ENCODE measurements at places on chromosomes 11 and 22. TPM values are rescaled to one million over a fixed set of nuclear protein-coding genes. Genes with fewer than 3 reads are reported as not detected.
A peak's percentile ranks its signal among the peaks of the same experiment; 100 is the strongest.

- DNase-seq, result peak; percentile 72
Observed at GRCh38 chr11:2443881-2444820, at the start of gene TRPM5. Gene TRPM5 (minus strand): TSS chr11:2444514. CDS start chr11:2423036, 21,478 bp downstream.

DNA sequence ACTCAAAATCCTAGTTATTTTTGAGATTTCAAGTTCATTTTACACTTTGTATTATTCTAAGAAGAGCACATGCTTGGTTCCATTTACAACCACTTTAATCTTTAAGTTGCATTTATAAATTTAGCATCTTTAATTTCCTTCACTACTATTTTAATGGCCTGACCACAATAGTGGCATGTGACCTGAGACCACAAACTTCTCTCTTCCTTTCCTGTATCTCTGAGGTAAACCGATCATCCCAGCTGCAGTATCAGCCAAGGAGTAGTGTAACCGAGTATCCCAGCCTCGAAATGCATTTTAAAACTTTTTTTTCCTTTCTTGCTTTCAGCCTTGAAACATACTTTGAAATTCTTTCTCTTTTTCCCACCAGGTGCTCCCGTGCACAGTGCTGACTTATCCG lies 28.7 kb upstream of the CBX6 start:
- no peak for DNase-seq

GRCh38 chr11:90250970-90251369 lies 28.1 kb upstream of the CHORDC1 start:
- DNase-seq, result no peak

DNA sequence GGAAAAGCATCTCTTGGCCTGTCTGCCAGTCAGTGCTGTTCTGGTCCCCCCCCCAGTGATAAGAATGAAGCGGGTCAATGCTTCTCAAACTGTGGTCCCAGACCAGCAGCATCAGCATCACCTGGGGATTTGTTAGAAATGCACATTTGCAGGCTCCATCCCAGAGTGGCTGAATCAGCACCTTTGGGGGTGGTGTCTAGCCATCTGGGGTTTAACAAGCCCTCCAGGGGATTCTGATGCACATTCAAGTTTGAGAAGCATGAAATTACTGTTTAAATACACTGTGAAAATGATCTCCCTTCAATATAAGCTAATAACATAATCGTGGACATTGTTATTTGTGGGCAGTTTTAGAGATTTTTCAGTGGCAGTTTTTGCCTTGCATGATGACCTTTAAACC lies 133.5 kb downstream of the MYO18B start:
- DNase-seq, result no peak

DNA sequence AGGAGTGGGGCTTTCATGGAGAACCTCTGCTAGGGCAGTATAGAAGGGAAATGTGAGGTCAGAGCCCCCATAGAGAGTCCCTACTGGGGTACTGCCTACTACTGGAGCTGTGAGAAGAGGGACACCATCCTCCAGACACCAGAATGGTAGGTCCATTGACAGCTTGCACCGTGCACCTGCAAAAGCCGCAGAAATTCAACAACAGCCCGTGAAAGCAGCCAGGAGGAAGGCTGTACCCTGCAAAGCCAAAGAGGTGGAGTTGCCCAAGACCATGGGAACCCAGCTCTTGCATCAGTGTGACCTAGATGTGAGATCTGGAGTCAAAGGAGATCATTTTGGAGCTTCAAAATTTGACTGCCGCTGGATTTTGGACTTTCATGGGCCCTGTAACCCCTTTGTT lies 245.6 kb downstream of the TENM4 start:
- DNase-seq, result no peak

Gene MMP8
- not detected for total RNA-seq

Gene TYMP
- total RNA-seq, result 15.5 TPM

Gene TIMP3
- 288 TPM for total RNA-seq

- peak; percentile 48 for DNase-seq
Observed at GRCh38 chr22:38738475-38739070, 17.2 kb downstream of the SUN2 start.

Gene BARX2
- total RNA-seq, result not detected

Gene EML3
- total RNA-seq, result 16.4 TPM

DNA sequence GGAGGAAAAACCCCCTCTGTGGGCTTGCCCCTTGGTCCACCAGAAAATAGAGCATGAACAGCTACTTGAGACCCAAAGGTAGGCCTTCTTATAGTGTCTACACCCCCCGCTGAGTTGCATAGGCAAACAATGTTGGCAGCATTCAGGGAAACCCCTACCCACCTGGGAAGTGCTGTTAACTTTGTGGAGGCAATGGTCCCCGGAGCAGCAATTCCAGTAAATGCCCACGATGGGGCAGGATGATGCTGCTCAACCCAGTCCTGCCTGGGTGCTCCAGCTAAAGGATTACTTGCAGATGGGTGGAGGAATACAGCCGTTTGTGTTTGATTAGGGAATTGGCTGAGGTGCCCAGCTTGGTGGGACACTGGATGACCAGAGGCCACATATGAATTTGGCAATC lies 381.3 kb upstream of the ANO5 start:
- no peak for DNase-seq

GRCh38 chr11:114057605-114058004 lies 1.9 kb upstream of the ZBTB16 start:
- DNase-seq, result no peak

Gene MN1
- total RNA-seq, result 5.3 TPM

DNA sequence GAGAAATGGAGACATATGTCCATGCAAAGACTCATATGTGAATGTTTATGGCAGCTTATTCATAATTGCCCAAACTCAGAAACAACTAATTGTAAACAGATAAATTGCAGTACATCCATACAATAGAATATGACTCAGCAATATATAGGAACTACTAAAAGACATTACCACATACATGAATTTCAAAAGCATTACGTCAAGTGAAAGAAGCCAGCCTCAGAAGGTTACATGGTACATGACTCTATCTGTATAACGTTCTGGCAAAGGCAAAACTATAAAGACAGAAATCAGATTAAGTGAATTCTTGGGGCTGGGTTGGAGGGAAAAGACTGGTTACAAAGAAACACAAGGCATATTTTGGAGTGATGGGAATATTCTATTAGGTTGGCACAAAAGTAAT lies 7.2 kb downstream of the KCTD21 start:
- no peak for DNase-seq

Gene APOBEC3F
- total RNA-seq, result 6.7 TPM

GRCh38 chr11:115334932-115335788 lies 169.1 kb downstream of the CADM1 start:
- DNase-seq, result no peak

DNA sequence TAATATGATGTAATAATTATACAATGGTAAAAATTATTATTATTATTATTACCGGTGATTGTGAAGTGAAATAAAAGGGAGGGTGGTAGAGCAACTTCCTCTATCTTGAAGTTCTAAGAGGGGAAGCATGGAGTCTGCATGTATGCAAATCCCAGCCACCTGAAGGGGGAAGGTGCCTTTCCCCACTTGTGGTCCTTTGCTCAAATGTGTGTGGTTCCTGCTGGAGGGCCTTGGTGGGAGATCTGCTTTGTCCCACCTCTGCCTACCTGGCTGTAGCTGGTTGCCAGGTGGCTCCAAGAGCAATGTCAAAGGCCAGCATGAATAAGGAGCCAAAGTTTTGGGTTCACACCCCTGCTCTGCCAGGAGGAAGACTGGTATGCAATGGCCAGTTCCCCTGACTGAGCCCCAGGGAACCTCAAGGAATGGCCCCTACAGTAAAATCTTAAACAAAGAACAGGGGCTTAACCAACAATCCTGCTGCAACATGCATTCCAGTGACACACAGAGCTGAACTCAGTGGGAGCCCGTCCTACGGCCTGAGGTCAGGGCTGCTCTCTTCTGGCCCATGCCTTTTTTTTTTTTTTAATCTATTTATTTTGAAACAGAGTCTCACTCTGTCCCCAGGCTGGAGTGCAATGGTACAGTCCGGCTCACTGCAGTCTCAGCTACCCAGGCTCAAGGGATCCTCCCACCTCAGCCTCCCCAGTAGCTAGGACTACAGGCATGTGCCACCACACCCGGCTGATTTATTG lies 8.5 kb downstream of the TMEM132A start:
- peak; percentile 23 for DNase-seq

DNA sequence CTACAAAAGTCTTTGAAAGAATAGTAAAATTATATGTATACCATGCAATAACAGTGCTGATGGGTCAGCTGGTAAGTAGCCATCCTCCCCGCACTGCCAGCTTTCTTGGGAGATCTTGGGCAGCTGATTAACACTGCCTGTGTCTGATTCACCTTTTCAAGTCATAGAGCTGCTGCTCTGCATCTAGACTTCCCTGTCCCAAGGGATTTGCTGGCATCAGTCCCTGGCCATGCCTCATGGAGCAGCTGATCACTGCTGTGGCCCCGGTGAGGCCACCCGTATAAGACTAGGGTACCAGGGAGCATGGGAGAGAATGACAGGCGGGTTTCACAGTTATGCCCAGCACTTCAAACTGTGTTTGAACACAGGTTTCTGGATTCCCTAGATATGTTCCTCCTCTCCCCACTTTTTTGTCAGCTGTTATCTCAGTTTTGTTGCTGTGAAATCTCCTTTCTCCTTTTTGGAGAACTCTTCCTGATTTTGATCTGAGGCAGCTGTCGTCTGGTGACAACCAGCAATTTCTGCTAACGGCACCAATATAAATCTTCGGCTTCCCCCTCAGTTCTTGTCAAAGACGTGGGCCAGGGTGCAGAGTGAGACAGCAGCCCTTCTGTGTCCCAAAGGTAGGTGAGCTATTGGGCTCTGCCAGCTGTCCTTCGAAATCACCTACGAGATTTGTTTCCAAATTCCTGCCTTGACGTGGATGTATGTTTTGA lies 438.9 kb downstream of the NTM start:
- no peak for DNase-seq

- no peak for DNase-seq
Observed at GRCh38 chr11:82229341-82229740, 504.3 kb downstream of the FAM181B start.

Gene CASP1
- 11.9 TPM for total RNA-seq

DNA sequence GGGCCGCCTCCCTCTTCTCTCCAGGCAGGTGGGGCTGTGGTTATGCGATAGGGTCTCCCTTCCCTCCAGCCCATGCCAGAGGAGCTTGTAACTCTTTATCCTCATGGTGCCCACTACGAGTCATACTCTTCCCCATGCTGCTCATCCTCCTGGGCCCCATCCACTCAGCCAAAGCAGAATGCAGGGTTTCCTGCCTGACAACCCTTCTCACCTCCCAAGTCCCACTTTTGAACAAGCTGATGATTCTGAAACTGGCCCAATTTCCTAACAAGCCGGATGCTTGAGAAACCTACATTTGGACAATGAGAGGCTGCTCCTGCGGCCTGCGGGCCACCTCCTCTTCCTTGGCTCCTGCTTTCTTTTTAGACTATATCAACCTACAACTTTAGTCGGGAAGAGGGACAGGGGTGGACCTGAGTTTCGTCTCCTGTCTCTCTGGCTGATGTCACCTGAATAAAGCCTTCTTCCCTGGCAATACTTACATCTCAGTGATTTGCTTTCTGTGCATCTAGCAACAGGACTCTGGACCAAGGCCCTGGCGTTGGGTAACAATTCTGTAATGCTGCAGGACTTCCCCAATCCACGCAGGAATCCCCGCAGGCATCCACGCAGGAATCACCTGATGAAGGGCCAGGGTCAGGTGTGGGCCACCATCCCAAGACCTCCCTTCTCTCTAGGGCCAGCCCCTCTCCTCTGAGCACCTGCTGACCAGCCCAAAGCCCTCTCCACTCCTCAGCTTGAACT lies 1.5 kb upstream of the NDUFS8 start:
- DNase-seq, result no peak

Gene DDIAS
- 0.95 TPM for total RNA-seq

Gene CAPN5
- 3.7 TPM for total RNA-seq

DNA sequence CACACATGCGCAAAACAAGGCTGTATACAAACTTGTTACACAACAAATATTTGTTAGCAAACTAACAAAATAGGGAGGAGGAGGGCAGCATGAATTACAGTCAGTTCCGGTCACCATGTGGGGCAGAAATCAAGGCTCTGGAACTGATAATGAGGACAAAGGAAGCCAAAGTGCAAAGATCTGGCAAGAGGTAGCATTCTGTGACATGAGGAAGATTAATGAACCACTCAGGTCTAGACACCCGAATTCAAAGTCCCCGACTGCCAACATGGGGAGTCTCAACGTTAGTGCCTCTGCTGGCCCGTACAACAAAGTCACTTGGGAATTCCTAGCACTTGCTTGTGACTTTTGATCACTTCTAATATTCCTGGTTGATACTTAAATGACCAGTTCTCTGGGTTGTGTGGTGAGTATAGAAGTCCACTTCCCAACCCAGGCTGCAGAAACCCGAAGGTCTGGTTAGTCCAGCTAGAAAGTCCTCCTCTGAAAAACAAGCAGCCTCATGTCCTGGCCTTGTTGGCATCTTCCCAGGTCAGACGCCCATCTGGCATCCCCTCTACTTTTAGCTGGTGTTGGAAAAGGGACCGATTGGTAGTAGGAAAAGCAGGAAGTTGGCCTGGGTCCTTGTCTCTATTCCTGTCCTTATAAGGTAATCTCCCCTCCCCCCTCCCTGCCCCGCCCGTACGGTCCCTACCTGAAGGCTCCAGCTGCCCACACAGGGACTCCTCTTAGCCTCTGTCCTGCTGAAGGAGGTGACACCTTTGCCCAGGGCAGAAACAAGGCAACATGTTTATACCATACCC lies 1.6 kb downstream of the SUN2 start:
- DNase-seq, result no peak

DNA sequence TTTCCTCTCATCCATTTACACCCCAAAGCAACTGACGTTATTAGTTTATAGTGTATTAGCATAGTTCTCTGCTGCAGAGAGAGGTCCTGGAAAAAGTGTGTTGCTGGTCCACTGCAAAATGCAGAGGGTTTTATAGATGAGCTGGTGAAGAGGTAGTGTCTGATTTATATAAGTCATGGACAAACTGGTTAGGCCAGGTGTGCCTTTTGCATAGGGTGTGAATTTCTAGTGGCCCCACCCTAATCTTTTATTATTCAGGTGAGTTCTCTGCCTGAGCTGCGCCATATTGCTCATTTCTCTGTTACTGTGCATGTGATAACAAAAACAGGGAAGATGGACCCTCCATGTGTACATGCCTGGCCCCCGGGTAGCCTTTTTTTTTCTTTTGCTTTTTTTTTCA lies 43.1 kb upstream of the TRIM77 start:
- no peak for DNase-seq

- DNase-seq, result no peak
Observed at GRCh38 chr11:123475469-123475868, 45.4 kb downstream of the GRAMD1B start.

Gene ZDHHC5
- total RNA-seq, result 44.9 TPM

DNA sequence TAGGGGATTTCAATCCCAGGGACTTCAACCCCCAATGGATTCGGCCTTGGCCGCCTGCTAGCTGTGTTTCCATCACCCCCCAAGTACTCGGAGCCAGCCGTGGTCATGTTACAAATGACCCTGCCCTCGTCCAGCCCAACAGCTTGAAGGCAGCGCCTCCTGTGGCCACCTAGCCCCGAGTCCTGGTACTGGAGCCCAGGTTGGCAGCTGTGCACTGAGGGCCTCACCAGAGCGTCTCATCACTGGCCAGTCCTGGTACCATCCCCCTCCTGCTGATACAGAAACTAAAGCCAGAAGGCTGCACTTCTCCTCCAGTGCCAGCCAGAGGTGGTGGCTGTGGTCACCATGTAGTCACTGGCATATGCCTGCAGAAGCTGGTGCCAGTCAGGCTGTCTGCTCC lies 44.9 kb upstream of the FADD start:
- no peak for DNase-seq

Gene TMPRSS4
- not detected for total RNA-seq

Gene MMP1
- total RNA-seq, result not detected

Gene KRTAP5-7
- total RNA-seq, result not detected

Gene DBX1
- not detected for total RNA-seq

Gene ZNRF3
- total RNA-seq, result 5.4 TPM

GRCh38 chr11:119539583-119539982 lies 116.6 kb upstream of the THY1 start:
- no peak for DNase-seq

GRCh38 chr22:47145883-47146282 lies 383.4 kb downstream of the TBC1D22A start:
- peak; percentile 65 for DNase-seq
